ENCODE measurements at places on chromosomes 1 and 21. TPM values are rescaled to one million over a fixed set of nuclear protein-coding genes. Genes with fewer than 3 reads are reported as not detected.

The TEX38 gene
- not detected for total RNA-seq

The MTMR11 gene
- total RNA-seq: 12.0 TPM

The SLC22A15 gene
- total RNA-seq: 0.21 TPM

The PCBP3 gene
- not detected for total RNA-seq

The CFHR1 gene
- total RNA-seq: 0.23 TPM

The RHOU gene
- total RNA-seq: 9.2 TPM
